ENCODE measurements at places on chromosomes 6 and 20. TPM values are rescaled to one million over a fixed set of nuclear protein-coding genes. Genes with fewer than 3 reads are reported as not detected.

The LIN28B gene
- 0.02 TPM for polyA plus RNA-seq

The PKIB gene
- polyA plus RNA-seq: 7.0 TPM

The DDX43 gene
- 0.66 TPM for polyA plus RNA-seq

The VWA7 gene
- polyA plus RNA-seq: 0.66 TPM

The NNAT gene
- polyA plus RNA-seq: 16.1 TPM

The PAX1 gene
- polyA plus RNA-seq: 35.6 TPM

DNA sequence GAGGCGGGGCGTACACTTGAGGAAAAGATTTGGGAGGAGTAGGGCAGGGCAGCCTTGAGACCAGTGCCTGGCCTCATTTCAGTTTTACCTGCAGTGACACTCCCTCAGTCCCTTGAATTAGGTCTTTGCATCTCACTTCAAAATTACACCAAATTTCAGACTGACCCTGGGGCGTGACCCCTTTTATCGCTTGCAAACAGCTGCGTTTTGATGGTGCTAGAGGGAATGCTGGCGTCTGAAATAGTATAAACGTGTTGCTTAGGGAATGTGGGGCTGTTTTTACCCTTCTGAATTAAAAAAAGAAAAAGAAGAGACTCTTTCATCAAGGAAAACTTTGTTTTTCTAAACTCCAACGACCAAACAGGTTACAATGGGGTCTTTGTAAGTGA is 21.0 kb downstream of the COL9A1 start:
- DNase-seq: no peak

DNA sequence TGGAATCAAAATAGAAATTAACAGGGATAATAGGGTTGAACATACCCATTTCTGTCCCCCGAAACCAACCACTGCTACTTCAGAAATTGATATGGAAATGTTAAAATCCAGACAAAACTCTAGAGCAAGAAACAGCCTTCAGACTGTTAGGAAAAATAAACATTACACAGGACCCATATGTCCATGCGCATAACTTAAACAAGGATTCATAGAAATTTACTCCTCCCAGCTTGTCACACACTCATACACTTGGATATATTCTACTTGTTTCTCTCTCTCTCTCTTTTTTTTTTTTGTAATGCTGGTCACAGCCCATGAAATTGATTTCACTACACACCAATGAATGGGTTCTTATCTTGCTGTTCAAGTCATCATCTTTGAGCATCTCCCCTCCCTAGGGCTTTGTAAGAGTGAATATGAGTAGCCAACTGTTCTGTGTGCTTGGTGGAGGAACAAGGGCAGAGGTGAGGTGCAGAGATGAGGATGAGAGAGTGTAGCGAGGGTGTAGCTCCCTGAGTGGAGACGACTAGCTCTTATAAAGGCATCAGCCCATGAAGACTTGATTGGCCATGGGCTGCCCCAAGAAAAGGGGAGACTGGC is 61.8 kb upstream of the MLN start:
- no peak for DNase-seq

GRCh38 chr6:5550631-5551030 is 289.3 kb downstream of the FARS2 start:
- no peak for DNase-seq

DNA sequence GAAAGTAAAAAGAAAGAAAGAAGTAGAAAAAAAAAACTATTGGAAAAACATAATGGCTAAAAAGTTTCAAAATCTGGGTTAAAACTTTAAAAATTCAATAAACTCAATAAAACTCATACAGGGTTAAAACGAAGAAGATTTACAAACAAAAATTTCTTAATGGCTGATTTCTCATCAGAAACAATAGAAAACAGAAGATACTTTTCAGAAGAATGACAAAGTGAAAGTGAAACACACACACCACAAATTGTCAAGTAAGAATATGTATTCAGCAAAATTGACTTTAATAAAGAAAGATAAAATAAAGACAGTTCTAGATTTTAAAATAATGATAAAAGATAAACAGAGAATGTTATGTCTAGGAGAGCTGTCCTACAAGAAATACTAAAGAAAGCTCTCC is 618.9 kb upstream of the GJE1 start:
- peak; percentile 7 for DNase-seq

DNA sequence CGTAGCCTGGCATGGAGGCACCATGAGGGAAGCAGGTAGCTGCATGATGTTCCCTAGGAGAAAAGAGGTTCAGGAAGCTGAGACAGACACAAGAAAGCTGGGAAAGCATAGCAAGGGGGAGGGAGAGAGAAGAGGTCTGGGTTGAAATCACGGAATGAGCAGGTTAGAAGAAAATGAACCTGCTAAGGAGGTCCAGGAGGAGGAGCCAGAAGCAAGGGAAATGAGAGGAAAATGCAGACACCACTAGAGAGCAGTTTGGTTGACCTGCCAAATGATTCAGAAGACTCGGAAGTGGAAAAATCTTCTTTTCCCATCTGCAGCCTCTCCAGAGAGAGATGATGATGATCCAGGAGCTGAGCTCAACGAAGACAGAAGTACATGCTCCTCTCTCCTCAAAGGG is 70.9 kb downstream of the VIP start:
- no peak for DNase-seq

DNA sequence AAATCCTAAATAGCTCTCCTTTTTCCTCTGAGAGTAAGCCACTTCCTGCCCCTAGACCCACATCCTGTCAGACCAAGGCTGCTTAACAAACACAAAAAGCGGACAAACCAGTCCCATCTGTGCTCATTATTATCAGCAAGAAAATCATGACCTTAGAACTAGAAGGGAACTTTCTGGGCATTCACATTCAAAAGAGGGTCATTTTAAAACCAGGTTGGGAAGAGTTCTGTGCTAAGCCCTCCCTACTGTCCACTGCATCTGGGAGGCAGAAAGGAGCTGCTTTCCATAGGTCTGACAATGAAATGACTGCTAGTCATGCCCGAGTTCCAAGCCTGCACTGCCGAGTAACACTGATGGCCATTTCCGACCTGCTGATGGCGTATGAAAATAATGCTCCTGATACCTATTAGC is 15.4 kb downstream of the EZR start:
- DNase-seq: peak; percentile 56
